ENCODE measurements at places on chromosomes 4 and X.

DNA sequence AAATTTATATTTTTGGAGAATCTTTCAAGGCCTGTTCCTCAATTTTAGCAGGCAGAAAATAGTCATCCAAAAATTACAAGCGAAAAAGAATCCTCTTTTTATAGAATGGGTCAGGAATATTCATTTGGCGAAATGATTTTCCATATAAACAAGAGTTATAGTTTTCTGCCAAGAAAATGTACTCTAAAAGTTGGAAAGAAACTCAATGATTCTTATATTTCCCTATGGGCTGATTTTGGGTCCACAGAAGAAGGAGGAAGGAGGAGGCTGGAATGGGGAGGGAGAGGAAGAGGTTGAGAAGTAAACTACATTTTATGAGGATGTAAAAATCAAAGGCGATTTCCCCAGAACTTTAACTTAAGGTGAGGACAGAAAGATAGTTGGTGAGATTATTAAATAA is 159.3 kb downstream of the DCAF12L1 start:
- no peak for DNase-seq

DNA sequence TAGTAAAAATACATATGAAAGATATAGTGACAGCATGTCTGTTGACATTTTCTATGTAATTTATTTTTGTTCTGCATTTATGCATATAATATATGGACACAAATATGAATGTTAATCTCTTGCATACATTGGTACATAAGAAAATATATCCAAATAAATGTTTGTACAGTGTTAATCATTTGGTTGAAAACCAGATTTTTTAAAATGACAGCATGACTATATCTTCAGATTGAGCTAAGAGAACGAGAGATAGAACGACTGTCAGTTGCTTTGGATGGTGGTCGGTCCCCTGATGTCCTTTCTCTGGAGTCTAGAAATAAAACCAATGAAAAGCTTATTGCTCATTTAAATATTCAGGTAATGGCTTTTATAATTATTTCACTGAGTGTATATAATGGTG is 15.3 kb downstream of the CEP135 start:
- DNase-seq = no peak

- no peak for DNase-seq
These were observed 52.9 kb downstream of the CRMP1 start for GRCh38 chr4:5839751-5840674.

GRCh38 chr4:180058691-180059215 is 2184.4 kb upstream of the TENM3 start:
- DNase-seq = peak; percentile 51

DNA sequence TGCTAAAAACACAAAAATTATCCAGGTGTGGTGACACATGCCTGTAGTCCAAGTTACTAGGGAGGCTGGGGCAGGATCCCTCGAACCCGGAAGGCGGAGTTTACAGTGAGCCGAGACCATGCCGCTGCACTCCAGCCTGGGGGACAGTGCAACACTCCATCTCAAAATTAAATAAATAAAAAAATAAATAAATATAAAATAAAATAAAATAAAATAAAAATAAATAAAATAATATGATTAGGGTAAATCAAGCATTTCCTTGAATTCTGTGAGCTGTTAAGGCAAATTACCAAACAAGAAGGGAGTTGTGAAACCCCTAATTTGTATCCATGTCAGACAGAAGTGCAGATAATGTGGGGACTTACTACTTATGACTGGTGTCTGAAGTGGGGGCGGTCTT is 1928.9 kb upstream of the IGFBP7 start:
- no peak for DNase-seq

DNA sequence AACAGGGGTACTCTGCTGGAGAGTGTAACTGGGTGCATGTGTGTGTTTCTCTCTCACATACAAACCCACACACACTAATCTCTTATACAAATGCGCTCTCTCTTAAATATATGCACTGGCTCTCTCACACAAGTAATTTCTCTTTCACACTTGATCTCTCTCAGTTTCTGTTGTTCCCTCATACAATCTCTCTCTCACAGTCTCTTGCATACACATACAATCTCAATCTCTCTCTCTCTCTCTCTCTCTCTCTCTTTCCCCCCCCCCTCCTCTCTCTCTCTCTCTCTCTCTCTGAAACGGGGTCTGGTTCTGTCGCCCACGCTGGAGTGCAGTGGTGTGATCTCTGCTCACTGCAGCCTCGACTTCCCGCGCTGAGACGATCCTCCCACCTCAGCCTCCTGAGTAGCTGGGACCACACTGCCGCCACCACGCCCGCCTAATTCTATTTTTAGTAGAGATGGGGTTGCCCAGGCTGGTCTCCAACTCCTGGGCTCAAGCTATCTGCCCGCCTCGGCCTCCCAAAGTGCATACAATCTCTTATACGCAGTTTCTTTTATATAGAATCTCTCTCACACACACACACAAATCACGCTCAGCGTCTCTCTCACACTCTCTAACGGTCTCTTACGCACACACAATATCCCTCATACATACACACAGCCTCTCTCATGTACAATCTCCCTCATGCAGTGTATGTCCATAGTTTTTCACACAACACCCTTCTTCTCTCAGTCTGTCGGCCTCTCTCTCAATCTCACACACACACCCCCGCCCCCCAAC is 518 bp upstream of the FAM241A start:
- DNase-seq = no peak

- DNase-seq = no peak
These were observed 137.5 kb downstream of the COMMD8 start for GRCh38 chr4:47326025-47326424.

DNA sequence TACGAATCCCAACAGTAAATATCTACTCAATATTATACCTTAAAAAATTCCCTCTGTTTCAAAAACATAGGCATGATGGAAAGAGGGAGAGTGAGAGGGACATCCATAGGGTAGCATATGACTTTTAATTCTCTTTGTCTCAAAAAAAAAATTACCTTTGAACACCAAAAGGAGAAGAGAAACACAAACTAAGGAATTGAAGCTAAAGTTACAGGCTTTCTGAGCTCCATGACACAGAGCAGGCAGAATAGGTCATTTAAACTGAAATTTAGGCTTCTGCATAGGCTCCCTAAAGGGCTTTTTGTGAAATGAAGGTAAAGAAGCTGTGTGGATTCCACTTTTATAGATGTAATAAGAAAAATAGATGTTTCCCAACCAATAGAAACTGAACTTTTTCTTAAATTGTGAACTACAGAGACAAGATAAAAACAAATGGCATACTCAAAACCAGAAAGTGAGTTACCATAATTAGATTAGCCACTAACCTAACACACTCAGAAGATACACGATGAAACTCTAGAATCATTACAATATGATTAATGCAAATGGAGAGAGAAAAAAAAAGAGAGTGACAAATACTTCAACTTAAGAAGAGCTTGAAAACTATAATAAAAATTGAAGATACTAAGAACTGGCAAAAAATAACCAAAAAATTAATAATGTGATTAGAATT is 584.6 kb downstream of the GABRG1 start:
- no peak for DNase-seq

- no peak for DNase-seq
These were observed 71.2 kb downstream of the SUPT20HL2 start for GRCh38 chrX:24242649-24243175.

- no peak for DNase-seq
These were observed 73.7 kb downstream of the ELOVL6 start for GRCh38 chr4:110124711-110125110.

DNA sequence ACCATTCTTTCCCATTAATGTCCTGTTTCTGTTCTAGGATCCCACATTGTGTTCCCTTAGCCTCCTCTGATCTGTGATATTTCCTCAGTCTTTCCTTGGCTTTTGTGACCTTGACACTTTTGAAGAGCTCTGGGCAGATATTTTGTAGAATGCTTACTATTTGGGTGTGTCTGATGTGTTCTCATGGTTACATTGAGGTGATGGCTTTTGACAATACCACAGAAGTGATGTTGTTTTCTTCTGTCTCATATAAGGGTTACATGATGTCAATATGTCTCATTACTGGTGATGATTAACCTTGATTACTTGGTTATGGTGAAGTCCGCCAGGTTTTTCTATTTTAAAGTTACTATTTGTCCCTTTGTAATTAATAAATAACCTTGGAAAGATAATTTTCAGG is 183.7 kb downstream of the SOWAHB start:
- DNase-seq = no peak

DNA sequence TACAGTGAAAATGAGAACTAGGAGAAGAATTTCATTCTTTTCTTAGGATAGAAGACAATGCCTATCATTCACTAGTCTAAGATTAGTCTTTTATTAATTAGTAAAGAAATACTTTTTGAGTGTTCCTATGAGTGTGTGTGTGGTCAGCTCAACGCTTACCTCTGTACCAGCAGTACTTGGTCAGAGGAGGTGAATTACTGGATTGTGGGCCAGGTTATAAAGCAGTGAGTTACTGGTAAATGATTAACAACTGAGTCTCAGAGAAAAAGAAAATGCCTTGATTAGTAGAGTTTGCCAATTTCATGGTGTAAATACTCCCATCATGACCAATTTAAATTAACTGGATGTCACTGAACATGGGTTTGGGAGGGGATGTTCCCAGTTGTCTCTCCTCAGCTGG is 444.6 kb downstream of the STIM2 start:
- no peak for DNase-seq

GRCh38 chr4:169398316-169398715 is 127.6 kb upstream of the SH3RF1 start:
- DNase-seq = no peak

DNA sequence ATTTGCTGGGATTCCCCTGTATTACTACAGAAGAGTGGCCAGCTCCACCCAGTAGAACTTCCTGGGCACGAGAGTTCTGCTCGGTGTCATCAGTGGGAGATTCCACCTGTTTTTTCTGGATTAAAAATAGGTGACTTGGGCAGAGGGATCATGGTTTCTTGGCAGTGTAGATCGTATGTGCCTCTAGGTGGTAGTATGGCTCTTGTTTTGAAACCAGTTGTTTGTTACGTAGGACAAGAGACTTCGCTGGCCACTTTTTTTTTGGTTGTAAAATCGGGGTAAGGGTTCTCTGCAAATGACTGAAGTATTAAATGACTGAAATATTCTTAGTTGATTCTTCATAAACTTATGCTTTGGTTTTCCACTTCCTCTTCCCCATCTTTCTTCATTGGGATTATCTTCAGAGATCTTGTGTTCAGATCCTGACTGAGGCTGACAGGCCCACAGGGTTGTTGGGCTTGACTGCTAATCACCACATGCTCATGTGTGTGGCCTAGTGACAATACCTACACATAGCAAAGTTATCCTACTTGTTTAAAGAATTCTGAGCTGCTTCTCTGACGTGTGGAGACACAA is 43.8 kb upstream of the WDR1 start:
- DNase-seq = no peak

- no peak for DNase-seq
These were observed 69.0 kb upstream of the HDAC8 start for GRCh38 chrX:72641611-72642010.

- DNase-seq = no peak
These were observed 5.0 kb upstream of the SDAD1 start for GRCh38 chr4:75995727-75996126.

DNA sequence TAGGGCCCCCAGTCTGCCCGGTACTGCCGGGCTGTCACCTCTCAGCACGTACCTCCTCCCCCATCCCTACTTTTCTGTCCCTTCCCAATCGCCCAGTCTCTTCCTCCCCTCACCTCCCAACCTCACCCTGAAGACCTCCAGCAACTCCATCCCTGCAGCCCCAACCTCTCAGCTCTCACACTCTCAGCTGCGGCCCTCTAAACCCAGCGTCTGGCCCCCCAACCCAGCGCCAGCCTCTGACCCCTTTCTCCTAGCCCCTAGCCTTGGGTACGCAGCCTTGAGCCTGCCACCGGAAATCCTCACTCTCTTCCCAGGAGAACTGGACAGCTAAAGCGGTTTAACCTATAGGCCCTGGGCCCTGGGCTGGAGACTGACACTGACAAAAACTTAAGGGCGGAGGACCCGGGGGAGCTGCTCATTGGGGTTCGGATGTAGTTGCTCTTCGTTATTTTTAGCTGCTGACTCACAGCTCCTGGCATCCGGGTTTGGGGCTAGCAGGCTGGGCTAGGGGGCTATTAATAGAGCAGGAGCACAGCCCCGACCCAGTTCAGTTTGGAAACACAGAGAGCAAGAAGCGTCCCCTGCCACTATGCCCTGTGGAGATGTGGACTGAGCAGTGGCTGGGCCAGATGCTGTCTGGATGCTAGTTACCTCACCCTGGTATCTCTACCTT is 9.6 kb upstream of the DLG3 start:
- no peak for DNase-seq

GRCh38 chr4:39834269-39834668 is 136.3 kb downstream of the UBE2K start:
- DNase-seq = no peak

DNA sequence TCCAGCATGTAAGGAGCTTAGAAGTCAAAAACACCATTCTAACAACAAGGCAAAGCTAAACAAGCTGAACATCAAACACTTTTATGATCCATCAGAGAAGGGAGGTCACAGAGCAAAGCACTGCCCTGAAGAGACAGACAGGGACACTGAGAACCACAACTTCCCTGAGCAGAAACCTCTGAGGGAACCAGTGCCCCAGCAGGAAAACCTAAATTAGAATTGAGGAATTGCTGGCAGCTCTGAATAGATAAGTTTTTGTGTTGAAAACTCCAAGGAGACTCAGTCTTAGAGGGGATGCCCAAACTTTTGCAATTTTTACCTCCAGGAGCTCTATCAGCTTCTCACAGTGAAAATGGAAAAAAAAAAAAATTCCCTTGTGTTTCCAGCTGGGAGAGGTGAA is 83.0 kb upstream of the MAPK10 start:
- no peak for DNase-seq

DNA sequence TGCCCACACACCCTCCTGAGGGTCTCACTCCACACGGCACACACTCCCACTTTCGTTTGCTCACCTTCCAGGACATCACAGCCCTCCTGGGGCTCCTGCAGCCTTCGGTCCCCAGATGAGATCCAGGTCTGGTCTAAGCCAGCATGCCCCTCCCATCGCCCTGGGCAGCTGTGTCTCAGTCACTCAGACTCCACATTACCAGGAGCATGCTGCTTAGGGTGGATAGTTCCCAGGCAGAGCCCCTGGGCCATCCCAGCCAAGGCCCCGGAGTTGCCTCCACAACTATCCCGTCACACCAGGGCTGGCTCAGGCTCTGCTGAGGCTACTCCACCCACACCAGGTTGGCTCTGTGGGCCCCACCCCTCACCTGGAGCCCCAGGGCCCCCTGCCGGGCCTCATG is 50.4 kb upstream of the PSAPL1 start:
- no peak for DNase-seq

GRCh38 chr4:14364953-14365536 is 637.2 kb upstream of the CPEB2 start:
- no peak for DNase-seq

GRCh38 chr4:47160095-47160494 is 128.7 kb downstream of the GABRB1 start:
- DNase-seq = no peak

DNA sequence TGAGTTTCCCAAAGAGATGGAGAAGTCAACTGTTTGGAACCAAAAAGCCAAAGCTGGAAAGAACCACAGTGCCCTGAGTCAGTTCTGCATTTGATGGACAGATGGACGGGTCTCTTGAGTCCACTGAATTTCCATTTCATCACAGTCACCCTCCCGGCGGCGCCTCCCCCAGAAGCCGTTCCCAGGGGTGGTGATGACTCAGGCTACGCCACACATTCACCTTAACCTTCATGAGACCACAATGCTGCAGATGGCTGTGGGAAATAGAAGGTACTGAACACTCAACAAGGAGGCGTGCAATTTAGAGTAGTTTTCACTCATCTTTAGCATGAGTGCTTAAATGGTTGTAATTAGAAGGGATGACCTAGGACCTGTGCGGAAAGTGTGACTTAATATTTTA is 61.3 kb downstream of the STOX2 start:
- no peak for DNase-seq

GRCh38 chrX:110432906-110433215 is 74.2 kb downstream of the RTL9 start:
- DNase-seq = no peak
